ENCODE measurements at places on chromosomes 11 and 22.

DNA sequence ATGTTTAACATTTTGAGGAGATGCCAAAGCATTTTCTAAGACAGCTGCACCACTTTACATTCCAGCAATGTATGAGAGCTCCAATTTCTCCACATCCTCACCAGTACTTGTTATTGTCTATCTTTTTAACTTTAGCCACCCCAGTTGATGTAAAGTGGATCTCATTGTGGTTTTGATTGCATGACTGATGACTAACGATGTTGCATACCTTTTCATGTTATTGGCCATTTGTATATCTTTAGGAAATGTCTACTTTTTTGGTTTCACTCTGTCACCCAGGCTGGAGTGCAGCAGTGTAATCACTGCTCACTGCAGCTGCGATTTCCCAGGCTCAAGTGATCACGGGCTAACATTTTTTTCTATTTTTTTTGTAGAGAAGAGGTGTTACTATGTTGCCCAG is 8.9 kb downstream of the TTC28 start:
- DNase-seq = no peak

DNA sequence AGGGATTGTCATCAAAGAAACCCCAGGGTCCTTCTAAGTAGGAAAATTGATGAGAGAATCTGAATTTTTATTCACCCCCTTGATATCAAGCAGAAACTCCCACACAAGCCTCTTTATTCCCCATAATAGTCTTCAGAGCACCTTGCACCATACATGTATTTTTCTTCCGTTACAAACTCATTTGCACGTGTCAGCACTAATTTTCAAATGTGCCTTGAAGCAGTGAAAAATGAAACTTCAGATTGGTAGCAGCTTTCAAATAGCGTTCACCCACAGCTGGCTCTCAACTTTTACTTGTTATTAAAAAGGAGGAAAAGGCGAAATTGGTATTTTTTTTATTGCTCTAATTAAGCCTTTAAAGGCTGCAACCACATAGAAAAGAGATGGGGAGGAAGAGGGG is 343.0 kb upstream of the TENM4 start:
- DNase-seq = no peak

DNA sequence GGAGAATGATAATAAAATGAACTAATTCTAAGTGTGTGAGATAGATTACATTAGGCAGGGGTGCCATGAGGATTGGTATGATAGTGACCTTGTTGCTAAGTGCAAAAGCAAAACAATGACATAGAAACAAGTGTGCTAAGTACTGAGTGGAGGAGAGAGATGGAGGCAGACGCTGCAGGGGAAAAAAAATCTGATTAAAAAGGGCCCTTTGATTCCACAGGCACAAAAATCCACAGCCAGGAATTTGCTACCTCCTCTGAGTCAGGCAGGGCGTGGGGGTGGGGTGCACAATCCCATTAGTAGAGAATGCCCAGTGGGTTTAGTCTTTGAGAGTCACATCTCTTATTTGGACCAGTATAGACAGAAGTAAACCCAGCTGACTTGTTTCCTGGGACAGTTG is at the start of gene CNTF:
Gene CNTF, plus strand, starts transcription at position 322 of the 400 bp plus-strand sequence. CDS start 88 bp downstream, outside the sequence.
- no peak for DNase-seq

DNA sequence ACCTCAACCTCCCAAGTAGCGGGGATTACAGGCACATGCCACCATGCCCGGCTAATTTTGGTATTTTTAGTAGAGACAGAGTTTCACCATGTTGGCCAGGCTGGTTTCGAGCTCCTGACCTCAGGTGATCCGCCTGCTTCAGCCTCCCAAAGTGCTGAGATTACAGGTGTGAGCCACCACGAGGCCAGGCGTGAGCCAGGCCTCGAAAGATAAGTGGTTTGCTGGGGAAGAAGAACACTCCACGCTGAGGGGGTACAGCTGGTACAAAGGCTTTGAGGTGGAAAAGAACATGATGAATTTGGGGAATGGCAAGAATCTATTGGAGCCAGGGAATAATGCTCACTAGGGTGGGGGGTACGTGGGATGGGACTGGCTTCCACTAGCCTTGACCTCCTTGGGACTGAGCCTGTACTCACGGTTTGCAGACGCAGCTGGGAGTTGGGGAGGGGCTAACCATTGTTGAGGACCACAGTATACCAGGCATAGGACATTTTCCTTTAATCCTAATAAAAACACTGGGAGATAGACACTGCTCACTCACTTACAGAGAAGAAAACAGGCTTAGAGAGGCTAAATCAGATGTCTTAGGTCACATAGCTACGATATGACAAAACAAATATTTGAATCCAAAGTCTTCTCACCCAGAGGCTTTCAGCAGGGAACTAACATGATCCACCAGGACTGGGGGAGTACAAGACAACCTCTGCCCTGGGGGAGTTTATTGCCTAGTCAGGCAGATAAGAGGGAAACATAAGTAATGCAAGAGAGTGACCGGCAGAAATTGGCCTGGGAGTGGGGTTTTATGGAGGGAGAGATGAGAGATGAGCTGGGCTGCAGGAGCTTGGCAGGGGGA is 4.9 kb downstream of the SLCO2B1 start:
- no peak for DNase-seq

DNA sequence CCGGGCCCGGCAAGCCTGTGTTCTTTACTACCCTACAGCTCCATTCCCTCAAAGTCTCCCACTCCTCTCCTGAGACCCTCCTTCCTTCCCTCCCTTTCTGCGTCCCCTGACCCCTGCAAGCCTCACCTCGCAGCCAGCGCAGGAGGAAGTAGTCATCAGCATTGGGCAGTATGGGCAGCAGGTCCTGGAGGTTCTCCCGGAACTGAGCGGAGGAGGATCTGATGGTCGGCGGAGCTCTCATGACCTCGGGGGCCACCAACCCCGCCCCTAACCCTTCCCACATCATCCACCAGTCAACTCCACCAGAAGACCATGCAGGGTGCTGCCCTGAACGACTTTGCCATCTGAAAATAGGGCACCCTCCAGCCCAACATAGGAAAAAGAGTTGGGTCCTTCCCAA is 1.9 kb downstream of the SEC14L4 start:
- no peak for DNase-seq

GRCh38 chr11:123439616-123440015 is 9.5 kb downstream of the GRAMD1B start:
- no peak for DNase-seq

- no peak for DNase-seq
Observed at GRCh38 chr22:50316114-50317065, 8.9 kb upstream of the PLXNB2 start.

DNA sequence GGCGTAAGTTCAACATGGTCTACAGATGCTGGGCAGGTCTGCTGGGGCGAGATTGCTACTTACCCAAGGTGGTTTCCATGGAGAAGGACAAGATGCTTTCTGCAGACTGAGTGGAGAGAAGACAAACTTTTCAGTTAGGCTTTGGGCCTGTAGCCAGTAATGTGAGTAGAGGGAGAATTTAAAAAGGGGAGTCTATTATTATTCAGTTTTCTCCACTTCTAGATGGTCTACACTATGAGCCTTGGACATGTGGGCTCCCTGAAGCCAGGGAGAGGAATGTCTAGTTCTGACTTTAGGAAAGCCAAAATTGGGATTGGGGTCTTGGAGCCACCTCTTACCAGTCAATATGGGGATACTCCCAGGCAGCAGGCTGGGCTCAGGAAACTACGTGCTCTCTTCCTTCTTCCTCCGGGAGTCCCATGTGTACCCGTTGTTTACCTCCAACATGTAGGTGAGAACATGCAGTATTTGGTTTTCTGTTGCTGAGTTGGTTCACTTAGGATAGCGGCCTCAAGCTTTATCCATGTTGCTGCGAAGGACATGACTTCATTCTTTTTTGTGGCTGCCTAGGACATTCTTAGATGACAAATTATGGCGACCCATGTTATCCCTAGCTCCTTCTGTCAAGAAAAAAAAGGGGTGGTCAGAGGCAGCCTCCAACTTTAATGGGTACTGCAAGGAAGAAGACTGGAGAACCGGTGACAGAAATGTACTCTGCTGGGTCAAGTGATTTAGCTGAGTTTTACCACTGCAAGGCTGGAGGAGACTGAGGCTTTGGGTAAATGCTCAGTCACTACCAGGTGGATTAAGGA is 14.7 kb upstream of the ZNF280A start:
- no peak for DNase-seq

DNA sequence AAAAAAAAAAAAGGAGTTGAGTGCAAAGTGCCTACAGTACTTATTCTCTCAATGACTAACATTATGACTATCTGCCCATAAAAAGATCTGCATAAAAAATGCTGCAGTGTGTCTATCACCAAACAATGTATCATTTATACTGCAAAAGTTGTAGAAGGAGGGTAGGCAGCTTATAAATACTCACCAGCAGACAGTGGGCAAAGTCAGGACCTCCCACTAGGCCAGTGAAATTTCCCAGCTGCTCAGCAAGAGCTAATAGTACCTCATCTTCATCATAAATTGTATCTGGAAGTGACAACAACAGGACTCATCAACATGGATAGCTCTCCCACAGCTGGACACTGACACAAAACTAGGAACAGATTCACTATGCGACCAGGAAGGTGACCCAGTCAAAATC is 1.6 kb downstream of the PPP2R1B start:
- no peak for DNase-seq

GRCh38 chr11:18617688-18618341 is 16.3 kb downstream of the SPTY2D1 start:
- DNase-seq = no peak

GRCh38 chr22:24423519-24424000 is 3.8 kb upstream of the ADORA2A start:
- DNase-seq = no peak

DNA sequence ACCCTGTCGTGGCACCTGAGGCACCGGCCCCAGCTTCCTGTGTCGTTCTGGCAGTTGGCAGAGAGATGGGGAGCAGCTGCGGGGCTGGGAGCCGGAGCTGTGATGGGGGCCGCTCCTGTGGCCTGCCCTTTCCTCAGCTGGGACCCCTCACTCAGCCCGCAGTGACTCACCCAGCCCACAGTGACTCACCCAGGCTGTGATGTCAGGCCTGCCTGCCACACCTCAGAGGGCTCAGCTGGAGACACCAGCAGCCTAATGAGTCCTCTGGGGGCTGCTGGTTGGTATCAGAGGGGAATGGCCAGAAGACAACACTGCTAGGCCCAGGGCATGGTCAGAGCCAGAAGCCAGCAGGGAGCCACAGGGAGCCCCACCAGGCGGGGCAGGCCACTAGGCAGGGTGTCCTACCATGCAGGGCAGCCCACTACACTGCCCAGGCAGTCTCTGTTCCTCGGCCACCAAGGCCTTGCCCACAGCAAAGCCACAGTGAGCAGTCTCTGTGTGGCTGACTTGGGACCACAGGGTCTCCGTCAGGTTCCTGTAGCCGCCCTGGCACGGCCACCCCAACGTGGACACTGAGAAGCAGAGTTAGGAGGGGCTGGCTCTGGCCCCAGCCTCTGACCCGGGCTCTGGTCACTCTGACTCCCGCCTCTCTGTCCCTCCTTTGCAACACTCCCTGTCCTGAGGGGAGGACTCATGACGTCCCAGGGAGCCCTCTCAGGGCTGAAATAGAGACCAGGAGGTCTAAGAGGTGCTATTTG is 4.2 kb upstream of the FXYD2 start:
- no peak for DNase-seq

DNA sequence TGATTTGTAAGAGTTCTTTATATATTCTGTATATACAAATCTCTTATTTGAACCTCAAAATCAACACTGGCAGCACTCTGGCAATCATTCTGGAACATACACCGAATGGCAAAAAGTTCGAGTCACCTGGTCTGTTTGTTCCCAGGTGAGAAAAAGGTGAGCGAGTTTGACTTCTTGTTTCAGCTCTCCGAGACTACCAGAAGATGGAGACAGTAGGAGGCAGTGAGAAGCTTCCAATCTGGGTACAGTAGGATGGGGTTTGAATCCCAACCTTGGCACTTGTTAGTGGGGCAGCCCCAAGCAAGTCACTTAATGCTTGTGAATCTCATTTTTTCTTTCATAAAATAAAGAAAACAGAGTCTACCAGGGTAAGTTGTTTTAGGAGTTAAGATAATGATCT is 76.4 kb downstream of the C2CD3 start:
- DNase-seq = no peak

DNA sequence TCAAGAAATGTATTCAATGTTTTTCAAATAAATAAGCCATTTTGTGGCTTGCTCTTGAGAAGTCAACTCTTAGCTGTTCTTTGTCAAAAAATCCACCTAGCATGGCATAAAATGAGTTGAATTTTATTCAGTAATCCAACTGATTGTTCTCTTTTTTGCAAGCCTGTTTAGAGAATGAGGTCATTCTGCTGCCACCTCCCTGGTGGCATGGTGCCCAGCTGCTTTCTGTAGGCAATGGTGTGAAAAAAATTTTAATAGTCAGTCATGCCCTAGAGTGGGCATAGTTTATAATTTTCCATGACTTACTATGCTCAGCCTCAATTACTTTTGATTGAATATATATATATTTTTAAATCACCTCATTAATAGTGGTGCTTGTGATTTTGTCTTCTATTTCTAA is 177.2 kb downstream of the INSC start:
- no peak for DNase-seq

- DNase-seq = no peak
Observed at GRCh38 chr11:17813391-17814059, 78.9 kb downstream of the KCNC1 start.

- DNase-seq = no peak
Observed at GRCh38 chr11:120914601-120915000, 109.3 kb upstream of the TBCEL start.
